ENCODE measurements at places on chromosomes 3 and 15. TPM values are rescaled to one million over a fixed set of nuclear protein-coding genes. Genes with fewer than 3 reads are reported as not detected.

DNA sequence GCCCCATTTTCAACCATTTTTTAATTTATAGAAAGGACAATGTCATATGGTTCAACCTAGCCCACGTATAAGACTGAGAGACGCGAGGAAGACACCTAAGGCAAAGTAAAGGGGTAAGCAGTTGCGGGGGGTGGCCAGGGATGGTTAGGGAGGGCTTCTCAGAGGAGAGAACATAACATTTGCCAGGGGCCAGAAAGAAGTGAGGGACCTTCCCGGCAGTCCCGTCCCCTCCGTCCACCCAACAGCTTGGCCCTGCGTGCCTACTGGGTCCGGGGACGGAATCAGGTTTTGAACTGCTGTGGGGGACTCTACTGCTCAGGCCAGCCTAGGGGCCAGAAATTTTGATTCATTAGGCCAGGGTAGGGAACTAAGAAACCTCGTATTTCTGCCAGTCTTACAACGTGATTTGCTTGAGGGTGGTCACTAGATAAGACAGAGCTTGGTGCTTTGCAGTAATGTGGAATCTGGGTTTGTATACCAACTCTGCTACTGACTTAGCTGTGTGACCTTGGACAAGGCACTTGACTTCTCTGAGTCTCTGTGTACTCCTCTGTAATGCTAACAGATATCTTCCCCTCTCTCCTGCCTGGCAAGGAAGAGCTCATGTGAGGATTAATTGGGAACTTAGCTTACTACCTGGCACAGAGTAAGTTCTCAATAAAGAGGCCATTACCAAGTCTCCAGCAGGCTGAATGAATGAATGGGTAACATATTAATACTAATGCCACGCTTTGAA, 734 bp upstream of the SLC6A20 start:
- no peaks in the 10 kb centered on the region for H3K36me3 ChIP-seq
- H3K4me1 ChIP-seq, result peaks cover 14% of the 10 kb centered on the region
- peaks cover 48% of the 10 kb centered on the region for H3K27me3 ChIP-seq
- no peak overlapping the region for H3K27ac ChIP-seq
- no peak for DNase-seq

GRCh38 chr15:66703540-66703941, 1.5 kb downstream of the SMAD6 start:
- peak overlapping the region; percentile 63 for H3K27ac ChIP-seq
- H3K36me3 ChIP-seq, result no peaks in the 10 kb centered on the region
- H3K4me1 ChIP-seq, result peaks cover 25% of the 10 kb centered on the region

DNA sequence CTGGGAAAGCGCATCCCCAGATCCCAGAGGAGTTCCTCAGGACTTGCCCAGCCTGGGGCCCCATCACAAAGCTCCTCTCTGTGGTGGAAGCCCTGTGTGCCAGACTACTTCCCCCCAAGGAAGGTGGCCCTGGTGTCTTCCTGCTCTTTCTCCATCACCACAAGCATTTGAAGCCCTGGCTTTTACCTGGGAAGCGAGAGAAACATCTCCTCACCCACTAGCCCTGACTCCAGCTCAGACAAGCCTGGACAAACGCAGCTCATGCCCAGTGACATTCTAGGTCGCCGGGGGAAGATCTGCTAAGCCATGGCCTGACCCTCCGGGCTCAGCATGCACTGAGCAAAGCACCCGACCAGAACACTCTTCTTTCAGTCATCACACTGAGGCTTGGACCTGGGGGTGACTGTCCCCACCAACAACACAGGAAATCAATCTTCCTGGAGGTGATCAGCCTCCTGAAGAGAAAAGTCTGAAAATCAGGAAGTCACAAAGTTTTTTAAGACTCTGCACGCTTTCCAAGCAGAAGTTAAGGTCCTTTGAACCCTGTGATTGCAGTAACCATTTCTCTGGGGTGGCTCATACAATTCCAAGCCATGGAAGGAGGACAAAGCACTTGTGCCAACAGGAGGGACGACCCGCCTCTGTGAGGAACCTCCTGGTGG, 40.8 kb downstream of the KLHL25 start:
- peaks cover 10% of the 10 kb centered on the region for H3K4me1 ChIP-seq
- H3K27me3 ChIP-seq, result no peaks in the 10 kb centered on the region
- no peak for DNase-seq
- H3K27ac ChIP-seq, result no peak overlapping the region
- H3K36me3 ChIP-seq, result no peaks in the 10 kb centered on the region
- no peak overlapping the region for H3K4me3 ChIP-seq

DNA sequence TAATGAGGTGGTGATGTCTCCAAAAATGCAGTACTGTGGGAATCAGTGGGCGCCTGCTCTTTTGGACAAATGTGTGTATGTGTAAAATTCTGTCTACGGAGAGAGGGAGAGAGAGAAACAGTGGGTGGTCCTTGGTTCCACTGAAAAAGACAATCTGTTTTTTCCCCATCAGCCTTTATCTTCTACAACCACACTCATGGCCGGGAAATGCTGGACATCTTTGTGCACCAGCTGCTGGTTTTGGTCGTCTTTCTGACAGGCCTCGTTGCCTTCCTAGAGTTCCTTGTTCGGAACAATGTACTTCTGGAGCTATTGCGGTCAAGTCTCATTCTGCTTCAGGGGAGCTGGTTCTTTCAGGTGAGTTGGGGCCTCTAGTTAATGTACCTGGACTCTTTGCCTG, 51.2 kb upstream of the ADGRG7 start:
- H3K27ac ChIP-seq, result no peak overlapping the region
- H3K4me3 ChIP-seq, result no peak overlapping the region
- no peaks in the 10 kb centered on the region for H3K36me3 ChIP-seq

GRCh38 chr15:78565951-78566774, 843 bp downstream of the CHRNA5 start:
- H3K27me3 ChIP-seq, result peaks cover 12% of the 10 kb centered on the region
- DNase-seq, result no peak
- no peak overlapping the region for H3K27ac ChIP-seq

- no peaks in the 10 kb centered on the region for H3K4me1 ChIP-seq
- H3K4me3 ChIP-seq, result no peak overlapping the region
- no peak for DNase-seq
- H3K27ac ChIP-seq, result no peak overlapping the region
- H3K36me3 ChIP-seq, result no peaks in the 10 kb centered on the region
Observed at GRCh38 chr15:35566991-35567390, 21.0 kb upstream of the DPH6 start.

- DNase-seq, result no peak
- H3K27ac ChIP-seq, result no peak overlapping the region
- no peak overlapping the region for H3K4me3 ChIP-seq
- H3K4me1 ChIP-seq, result peaks cover 7% of the 10 kb centered on the region
Observed at GRCh38 chr3:149586871-149587270, 71.0 kb downstream of the WWTR1 start.

GRCh38 chr3:19347671-19348070, 199.4 kb downstream of the KCNH8 start:
- DNase-seq, result no peak
- H3K4me3 ChIP-seq, result no peak overlapping the region
- H3K4me1 ChIP-seq, result no peaks in the 10 kb centered on the region
- no peak overlapping the region for H3K27ac ChIP-seq
- no peaks in the 10 kb centered on the region for H3K36me3 ChIP-seq

- peak; percentile 8 for DNase-seq
- peaks cover 15% of the 10 kb centered on the region for H3K4me1 ChIP-seq
- no peaks in the 10 kb centered on the region for H3K36me3 ChIP-seq
- no peak overlapping the region for H3K27ac ChIP-seq
- no peaks in the 10 kb centered on the region for H3K27me3 ChIP-seq
Observed at GRCh38 chr3:48238531-48239085, 2.3 kb upstream of the ZNF589 start.

DAZL gene
- total RNA-seq, result not detected

TEX55 gene
- not detected for total RNA-seq

HIGD2B gene
- total RNA-seq, result not detected

GRCh38 chr15:38187630-38188313, 64.9 kb upstream of the SPRED1 start:
- H3K4me1 ChIP-seq, result no peaks in the 10 kb centered on the region
- no peak overlapping the region for H3K27ac ChIP-seq
- no peaks in the 10 kb centered on the region for H3K36me3 ChIP-seq
- no peak overlapping the region for H3K4me3 ChIP-seq
- DNase-seq, result no peak

LOXL1 gene
- total RNA-seq, result 19.7 TPM

RPN1 gene
- 299 TPM for total RNA-seq

PLSCR2 gene
- total RNA-seq, result not detected

DNA sequence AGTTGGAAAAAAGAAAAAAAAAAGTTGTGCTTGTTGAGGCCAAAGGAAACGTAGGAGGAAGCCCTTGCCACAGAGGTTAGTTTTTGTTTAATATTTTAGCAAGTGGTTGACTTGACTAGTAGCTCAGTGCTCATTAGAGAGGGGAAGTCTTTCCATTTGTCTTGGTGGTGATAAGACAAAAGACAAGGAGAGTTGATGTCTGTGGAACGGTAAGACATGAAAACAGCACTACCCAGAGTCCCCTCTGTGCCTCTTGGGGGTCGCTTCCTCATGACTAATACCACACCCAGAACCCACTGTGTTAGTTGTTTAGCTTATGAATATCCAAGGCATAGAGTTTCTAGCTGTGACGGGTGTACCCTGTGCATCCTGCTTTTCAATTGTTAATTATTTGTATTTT, 211.4 kb downstream of the ITPR1 start:
- H3K36me3 ChIP-seq, result no peaks in the 10 kb centered on the region
- no peaks in the 10 kb centered on the region for H3K27me3 ChIP-seq
- H3K4me3 ChIP-seq, result no peak overlapping the region
- DNase-seq, result no peak

MYL3 gene
- total RNA-seq, result 12.1 TPM

DNA sequence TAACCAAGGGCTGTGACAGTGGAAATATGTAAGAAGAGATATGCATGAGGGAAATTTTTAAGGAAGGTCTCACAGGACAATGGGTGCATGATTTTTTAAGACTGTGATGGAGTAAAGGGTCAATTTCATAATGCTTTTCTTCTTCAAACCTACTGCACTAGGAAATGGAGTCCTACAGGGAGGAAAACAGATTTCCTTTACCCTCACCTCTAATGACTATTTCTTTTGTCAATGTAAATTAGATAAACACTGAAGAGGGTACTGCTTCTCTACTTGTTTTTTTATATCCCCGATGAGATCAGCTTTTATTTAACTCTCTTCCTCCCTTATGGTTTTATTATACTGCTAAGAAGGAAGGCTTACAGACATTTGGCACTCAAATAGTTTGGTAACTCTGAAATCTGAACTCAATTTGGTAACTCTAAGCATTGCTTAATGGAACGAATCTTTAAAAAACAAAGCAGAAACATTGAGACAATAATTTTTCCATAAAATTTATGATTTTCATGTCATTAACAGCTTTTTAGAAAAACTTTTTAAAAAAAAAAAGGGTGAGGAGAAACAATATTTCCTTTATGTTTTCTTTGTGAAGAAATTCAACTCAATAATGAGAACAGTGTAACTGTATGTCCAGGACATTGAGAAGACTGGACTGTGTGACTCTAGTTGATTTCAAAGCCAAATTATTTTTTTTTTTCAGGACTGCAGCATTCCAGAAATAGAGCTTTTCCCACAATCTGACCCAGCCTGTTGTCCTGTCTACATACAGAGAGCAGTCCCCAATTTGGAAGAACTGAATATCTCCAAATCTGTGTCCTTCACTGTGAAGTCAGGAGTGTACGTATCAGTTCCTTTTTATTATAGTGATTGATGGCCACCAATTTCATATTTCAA, 64.4 kb downstream of the CRYBG3 start:
- no peaks in the 10 kb centered on the region for H3K27me3 ChIP-seq
- H3K27ac ChIP-seq, result no peak overlapping the region
- DNase-seq, result no peak
- no peak overlapping the region for H3K4me3 ChIP-seq

GRCh38 chr3:114624047-114624445, 330.2 kb downstream of the TIGIT start:
- peak overlapping the region; percentile 95 for H3K27ac ChIP-seq
- peak; percentile 57 for DNase-seq
- peaks cover 64% of the 10 kb centered on the region for H3K4me1 ChIP-seq
- H3K27me3 ChIP-seq, result no peaks in the 10 kb centered on the region

DNA sequence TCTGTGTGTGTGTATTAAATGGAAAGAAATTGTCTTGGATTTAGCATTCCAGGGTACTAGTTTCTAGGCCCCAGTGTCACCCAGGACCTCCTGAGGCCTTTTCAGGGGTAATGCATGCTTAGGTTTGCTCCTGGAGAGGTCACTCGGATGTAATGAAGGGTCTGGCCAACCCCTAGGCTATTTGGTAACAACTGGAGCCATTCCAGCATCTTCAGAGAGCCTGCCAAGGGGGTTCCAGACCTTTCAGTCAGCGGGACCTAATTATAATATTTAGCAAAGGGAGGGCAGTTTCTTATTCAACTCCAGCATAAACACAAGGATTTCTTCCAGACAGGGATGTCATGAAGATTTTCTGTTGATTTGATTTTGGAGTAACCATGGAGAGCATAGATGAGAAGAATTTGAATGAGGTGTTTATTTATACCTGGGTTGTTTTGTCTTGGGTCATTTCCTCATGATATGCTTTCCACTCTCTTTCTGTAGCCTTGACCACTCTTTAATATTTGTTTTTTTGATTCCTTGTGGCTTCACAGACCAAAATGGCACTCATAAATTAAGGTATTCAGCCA, 17.4 kb downstream of the KAT2B start:
- H3K27ac ChIP-seq, result no peak overlapping the region
- peak; percentile 12 for DNase-seq
- H3K4me3 ChIP-seq, result no peak overlapping the region
- no peaks in the 10 kb centered on the region for H3K36me3 ChIP-seq
- H3K27me3 ChIP-seq, result no peaks in the 10 kb centered on the region

- no peak overlapping the region for H3K4me3 ChIP-seq
- no peaks in the 10 kb centered on the region for H3K4me1 ChIP-seq
- no peak overlapping the region for H3K27ac ChIP-seq
- no peaks in the 10 kb centered on the region for H3K27me3 ChIP-seq
- no peaks in the 10 kb centered on the region for H3K36me3 ChIP-seq
Observed at GRCh38 chr3:10426346-10427220, 78.8 kb downstream of the ATP2B2 start.

- peaks cover 24% of the 10 kb centered on the region for H3K4me1 ChIP-seq
- DNase-seq, result peak; percentile 96
- H3K27me3 ChIP-seq, result no peaks in the 10 kb centered on the region
- H3K27ac ChIP-seq, result peak overlapping the region; percentile 89
- H3K36me3 ChIP-seq, result peaks cover 20% of the 10 kb centered on the region
- no peak overlapping the region for H3K4me3 ChIP-seq
Observed at GRCh38 chr15:40906091-40906990, 12.1 kb downstream of the VPS18 start.

GRCh38 chr15:88036154-88036839, 220.2 kb downstream of the NTRK3 start:
- no peaks in the 10 kb centered on the region for H3K36me3 ChIP-seq
- no peaks in the 10 kb centered on the region for H3K27me3 ChIP-seq
- H3K27ac ChIP-seq, result no peak overlapping the region
- no peak overlapping the region for H3K4me3 ChIP-seq

- H3K27ac ChIP-seq, result no peak overlapping the region
- H3K4me1 ChIP-seq, result no peaks in the 10 kb centered on the region
- H3K4me3 ChIP-seq, result no peak overlapping the region
- H3K36me3 ChIP-seq, result no peaks in the 10 kb centered on the region
- H3K27me3 ChIP-seq, result no peaks in the 10 kb centered on the region
Observed at GRCh38 chr3:140501061-140501769, 176.6 kb upstream of the TRIM42 start.

GRCh38 chr15:67779549-67780111, 45.7 kb upstream of the SKOR1 start:
- no peaks in the 10 kb centered on the region for H3K4me1 ChIP-seq
- no peak overlapping the region for H3K4me3 ChIP-seq
- DNase-seq, result no peak

TUSC7 gene
- total RNA-seq, result not detected

PROS1 gene
- total RNA-seq, result 21.9 TPM

Measured in adrenal gland (tissue), 19 donors.